NCI-H226 (cell line): ENCODE measurements at places on chromosomes 4 and X.

DNA sequence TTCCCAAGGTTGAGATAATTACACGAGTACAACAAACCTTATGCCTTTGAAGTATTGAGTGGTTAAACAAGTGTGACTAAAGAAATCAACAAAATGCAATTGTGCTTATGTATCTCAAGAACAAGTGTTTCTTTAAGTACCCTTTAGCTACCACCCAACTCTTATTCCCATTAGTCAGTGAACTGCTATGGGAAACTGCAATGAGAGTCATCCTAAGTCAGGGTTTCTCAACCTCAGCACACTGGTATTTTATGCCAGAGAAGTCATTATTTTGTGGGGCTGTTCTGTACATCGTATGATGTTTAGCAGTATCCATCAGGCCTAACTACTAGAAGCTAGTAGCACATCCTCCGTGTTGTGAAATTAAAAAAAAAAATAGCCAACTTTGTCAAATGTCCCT is 549.1 kb upstream of the BOD1L1 start:
- no peak for DNase-seq

DNA sequence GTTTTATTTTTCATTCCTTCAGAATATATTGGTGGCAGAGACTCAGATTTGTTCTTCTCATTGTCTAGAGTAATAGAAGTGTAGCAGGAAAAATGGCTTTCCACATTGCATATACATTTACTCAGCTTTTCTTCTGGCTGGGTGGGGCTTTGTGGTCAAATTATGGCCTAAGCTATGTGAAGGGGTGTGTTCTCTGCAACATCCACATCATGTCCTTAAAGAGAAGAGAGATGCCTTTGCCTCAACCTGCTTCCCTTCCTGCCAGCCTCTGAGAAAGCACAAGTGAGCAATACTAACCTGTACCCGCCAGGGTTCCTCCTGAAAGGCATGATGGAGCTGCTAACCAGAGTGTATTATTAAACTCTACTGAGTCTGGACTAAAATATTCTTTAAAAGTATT is 695.6 kb upstream of the FAM241A start:
- peak; percentile 8 for DNase-seq

DNA sequence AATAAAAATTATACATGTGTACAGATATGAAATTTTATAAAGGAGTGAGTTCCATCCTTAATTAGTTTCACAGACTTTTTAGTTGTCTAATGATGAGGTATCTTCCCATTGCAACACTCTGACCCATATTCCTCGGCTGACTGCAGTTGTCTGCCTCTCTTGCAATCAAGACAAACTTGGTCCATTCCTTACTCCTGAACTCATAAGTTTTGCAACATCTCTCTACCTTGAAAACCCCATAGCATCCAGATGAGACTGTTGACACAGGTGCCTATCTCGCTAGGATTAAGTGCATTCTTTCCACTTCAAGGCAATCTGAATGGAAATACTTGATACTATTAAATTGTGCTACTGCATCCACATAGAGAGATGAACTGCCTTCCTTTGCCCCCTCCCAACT is 2.3 kb downstream of the XKRX start:
- peak; percentile 35 for DNase-seq

DNA sequence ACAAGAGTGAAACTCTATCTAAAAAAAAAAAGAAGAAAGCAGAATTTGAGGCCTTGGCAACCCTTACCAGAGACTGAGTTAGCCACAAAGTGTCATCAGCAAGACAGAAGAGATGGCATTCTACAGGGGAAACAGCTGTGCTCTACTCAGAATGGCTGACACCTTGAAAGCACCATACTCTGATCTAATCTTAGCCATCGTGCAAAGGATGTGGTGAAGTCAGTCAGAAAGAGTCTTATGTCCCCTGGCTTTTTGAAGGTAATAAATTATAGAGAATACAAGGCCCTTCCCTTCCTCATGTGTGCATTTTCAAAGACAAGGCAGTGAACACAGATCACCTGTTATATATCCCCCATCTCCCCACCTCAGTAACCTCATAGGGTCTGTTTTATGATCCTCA is 13.2 kb downstream of the CLNK start:
- no peak for DNase-seq

DNA sequence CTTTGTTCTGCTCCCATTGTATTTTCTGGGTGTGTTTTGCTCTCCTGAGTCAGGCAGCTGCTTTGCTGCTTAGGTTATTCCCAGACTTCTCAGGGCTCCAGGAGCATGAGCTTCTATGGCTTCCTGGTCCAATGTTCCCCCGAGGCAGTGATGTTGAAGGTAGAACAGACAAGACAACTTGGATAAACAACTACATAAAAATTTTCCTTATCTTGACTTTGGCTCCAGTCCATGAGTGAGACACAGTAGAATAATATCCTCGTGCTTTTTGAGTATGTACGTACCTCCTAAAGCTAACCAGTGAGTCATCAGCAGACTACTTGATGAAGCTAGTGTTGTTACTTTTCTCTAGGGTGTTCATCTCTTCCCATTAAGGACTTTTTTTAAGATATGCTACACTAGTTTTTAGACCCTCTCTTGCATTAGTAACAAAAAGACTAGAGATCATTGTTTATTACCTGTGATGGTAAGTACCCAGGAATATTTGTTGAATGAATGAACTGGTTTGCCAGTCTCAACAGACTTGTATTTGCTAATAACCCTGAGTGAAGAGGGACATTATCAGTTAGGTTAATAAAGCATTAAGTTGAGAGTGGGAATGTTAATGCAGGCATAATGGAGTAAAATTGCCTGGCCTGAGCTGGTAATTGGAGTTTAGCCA is 131.9 kb downstream of the FHIP1A start:
- DNase-seq, result peak; percentile 97

DNA sequence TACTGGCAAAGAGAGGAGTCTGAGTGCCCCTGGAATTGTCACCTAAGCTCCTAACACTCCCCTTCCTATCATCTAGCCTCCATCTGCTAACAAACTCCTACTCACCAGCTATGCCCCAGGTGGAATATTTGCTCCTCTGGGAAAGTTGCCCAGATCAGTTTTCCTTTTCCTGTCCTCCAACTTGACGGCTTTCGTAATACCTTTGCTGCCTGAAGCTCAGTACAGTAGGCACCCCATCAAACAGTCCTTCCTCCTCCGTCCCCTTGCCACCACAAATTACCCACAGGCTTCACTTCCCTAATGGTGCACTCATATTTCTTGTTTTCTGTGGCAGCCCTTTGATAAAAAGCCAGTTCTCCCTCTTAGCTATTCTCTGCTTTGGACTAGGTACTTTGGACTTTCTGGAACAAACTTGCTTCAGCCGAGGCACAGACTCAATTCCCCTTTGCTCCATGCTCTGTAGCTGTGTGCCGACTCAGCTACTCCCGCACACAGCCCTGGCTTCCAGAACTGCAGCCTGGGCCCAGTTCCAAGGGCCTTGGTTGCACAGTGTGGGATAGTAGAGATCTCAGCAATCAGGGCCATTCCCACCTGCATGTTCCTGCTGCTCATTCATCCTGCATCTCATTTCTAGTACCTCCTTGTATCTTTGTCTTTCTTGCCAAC is 605.1 kb downstream of the BCOR start:
- DNase-seq, result no peak

DNA sequence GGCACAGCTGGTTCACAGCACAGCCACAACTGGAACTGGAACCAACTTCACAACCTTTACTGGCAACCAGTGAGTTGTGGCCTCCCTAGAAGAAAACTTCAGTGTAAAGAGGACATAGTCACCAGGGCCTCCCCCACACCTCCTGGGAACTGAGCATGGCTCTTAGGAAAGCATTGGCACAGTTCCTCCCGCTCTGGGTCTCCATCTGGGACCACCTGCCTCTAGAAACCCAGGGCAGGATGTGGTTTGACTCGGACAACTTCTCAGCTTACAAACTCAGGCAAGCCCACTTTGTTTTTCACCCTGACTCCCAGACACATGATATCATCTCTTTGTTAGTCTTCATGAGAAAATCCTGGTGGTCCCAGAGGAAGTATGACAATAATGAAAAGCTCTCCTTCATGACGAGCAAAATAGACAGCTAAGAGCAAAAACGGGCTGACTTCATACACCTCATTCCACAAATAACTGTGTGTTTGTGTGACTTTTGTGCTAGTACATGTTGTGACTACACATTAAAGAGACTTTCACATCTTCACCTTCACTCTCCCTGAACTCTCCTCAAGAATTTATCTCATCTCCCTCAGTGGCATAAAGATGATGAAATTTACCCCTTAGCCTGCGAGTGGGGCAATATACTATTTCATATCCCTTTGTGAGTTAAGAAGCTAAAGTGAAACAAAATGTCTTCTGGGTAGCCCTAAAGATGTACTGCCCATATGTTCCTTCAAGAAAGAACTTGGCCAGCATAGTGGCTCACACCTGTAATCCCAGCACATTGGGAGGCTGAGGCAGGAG is 75.4 kb downstream of the SH3KBP1 start:
- no peak for DNase-seq

GRCh38 chr4:90030953-90031352 is 96.2 kb upstream of the CCSER1 start:
- no peak for DNase-seq

DNA sequence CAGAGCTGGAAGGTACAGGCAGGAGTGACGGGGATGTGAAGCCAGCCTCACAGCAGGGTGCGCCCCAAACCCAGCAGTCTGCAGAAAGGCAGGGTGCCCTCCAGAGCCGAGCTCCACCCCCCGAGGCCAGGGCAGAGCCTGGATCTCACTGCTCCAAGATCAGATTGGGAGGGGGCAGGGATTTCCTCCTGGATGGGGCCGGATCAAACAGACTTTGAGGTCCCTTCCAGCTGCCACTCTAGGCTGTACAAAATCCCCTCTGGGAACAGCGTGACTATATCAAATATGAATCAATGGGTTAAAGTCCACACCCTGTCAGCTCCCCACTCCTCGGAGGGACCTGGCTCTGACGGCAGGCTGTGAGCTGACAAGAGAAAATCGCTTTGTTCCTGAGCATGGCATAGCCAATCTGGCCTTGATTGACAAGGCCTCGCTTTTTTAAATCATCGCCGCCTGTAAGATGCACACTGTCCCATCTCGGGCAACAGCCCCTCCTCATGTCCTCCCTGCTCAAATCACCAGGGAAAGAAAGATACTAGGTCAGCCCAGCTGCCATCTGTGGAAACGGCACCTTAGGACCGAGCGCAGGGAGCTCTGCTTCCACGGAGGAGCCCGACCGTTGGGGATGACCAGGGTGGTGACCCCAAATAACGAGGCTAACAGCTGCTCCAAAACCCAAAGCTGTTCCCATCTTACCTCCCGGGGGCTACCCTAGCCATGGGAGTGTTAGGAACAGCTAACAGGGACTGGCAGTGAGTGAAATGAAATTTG is 39.9 kb downstream of the PSAPL1 start:
- no peak for DNase-seq

- peak; percentile 60 for DNase-seq
These were observed 24.3 kb downstream of the AWAT2 start for GRCh38 chrX:70025464-70025863.

DNA sequence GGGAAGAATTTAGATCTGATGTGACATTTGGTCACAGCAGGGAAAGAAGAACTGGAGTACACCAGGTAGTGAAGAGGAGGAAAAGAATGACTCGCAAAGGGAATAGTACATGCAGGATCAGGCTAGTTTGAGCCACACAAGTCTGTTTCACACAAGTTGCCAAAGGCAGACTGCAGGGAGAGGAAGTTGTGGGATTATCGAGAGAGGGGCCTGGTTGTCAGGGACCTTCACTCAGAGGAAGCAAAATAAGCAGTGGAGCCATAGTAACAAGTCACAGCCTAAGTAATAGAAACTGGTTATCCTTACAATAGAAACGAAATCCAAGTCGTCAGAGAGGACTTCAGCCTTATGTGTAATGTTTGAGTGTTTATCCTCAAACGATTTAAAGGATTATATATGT is 316.7 kb upstream of the HTR2C start:
- no peak for DNase-seq
